ENCODE measurements at places on chromosomes 11 and 22. TPM values are rescaled to one million over a fixed set of nuclear protein-coding genes. Genes with fewer than 3 reads are reported as not detected.

The HTATIP2 gene
- total RNA-seq = 38.2 TPM

The APOA5 gene
- total RNA-seq = not detected

The OR52I1 gene
- total RNA-seq = not detected

The CHRM4 gene
- under 0.01 TPM for total RNA-seq

The SCGB1A1 gene
- total RNA-seq = not detected

The SPI1 gene
- total RNA-seq = not detected

The DKK3 gene
- total RNA-seq = 168 TPM

The MDK gene
- 519 TPM for total RNA-seq

The MRGPRX3 gene
- total RNA-seq = not detected

The OR10A2 gene
- not detected for total RNA-seq

The OR52I2 gene
- total RNA-seq = not detected

The CKAP5 gene
- 65.4 TPM for total RNA-seq

The TMPRSS6 gene
- total RNA-seq = not detected

The OTOG gene
- not detected for total RNA-seq

The BRSK2 gene
- not detected for total RNA-seq

The PPP1R14B gene
- total RNA-seq = 361 TPM
